Right hindlimb (tissue), 1 donor: ENCODE measurements at places on chromosomes 16 and 17.
A peak's percentile ranks its signal among the peaks of the same experiment; 100 is the strongest.

DNA sequence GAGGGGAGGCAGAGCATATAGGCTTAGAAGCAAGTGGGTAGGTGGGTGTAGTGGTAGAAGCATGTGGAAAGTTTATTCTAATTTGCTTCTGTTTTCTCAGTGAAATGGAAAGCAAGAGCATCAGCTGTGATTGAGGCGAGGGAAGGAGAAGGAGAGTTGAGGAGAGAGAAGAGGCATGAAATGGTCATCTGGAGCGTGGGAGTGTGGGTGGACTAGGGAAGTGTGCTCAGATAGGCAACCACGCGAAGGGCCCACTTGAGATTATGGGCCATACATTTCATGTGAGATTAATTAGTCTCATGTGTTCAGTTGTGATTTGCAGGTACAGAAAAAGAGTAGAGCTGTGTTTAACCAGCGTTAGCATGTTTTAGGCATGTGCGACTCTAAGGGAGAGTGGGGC, 20.8 kb upstream of the CDC6 start:
- no peak for DNase-seq

- DNase-seq: no peak
Observed at GRCh38 chr17:55414983-55415382, 6.7 kb downstream of the MMD start.

DNA sequence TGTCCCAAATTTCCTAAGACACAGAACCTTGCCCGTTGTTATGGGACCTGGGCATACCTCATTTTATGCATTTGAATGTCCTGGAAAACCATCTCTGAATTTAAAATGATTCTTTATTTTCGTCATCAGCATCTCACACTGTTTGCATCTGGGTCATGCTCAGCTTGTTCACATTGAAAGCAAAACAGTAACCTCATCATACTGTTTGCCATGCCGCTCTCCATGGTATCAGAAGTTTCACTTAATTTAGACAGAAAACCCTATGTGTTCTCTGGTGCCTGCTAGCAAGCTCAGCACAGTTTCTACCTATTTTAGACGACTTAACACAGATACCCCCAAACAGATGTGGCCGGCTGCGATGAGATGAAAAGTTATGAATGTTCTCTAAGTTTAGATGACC, 292.1 kb downstream of the SNX29 start:
- no peak for DNase-seq

DNA sequence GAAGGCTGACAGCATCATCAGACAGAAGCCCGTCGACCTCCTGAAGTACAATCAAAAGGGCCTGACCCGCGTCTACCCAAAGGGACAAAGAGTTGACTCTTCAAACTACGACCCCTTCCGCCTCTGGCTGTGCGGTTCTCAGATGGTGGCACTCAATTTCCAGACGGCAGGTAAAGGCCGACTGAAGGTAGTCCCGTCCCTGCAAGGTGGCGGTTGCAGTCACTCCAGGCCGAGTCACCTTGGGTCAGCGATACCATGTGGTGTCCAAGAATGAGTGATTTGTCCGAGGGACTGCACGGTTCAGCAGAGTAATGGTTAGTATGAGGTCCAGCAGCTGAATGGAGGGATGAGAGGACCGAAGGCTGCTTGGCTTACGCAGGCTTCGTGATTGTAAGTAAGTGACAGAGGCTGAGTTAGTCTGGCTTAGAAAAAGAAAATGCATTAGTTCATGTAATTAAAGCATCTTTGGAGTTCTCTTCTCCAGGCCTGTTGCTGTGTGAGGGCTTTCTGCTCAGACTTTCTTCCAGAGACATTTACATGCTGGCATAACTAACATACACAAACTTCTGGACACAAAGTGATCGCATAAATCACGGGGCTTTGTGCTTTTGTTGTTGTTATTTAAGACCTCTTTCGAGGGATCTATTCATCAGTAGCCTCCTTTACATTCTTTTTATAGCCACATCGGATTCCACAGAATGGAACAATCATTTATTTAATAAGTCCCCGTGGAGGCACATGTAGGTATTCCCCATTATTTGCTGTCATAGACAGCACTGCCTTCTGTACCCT, 74.9 kb downstream of the SDR42E1 start:
- DNase-seq: no peak

- DNase-seq: no peak
Observed at GRCh38 chr17:78986649-78987328, 7.1 kb upstream of the LGALS3BP start.

GRCh38 chr17:19368229-19368628, 5.7 kb upstream of the B9D1 start:
- DNase-seq: no peak

DNA sequence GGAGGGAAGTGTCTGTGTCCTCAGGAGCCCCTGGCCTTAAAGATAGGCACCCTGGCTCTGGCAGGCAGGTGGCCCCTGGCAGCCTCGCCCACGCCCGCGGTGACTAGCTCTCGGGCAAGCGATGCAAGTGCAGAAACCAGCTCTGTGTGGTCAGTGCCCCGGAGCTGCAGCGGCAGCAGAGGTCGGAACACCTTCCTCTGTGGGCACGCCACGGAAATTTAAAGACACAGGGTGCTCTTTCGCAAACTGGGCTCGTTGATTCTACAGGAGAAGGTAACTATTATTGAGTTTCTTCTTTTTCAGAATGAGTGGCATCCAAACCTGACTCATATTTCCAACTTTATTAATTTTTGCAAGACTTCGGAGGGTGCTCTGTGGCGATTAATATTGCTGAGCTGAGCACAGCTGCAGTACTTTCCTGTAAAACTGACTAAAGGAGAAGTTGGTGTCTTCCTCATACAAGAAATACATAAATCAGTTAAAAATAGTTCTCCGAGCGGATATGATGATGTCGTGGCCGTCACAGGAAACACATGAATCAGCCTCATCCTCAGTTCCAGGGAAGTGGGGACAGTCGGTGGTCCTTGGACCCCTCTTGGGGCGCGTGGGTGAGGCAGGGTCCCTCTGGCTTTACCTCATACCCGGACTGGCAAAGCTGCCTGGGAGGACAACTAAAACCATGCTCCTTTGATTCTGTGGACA, 120.2 kb downstream of the METRNL start:
- no peak for DNase-seq

DNA sequence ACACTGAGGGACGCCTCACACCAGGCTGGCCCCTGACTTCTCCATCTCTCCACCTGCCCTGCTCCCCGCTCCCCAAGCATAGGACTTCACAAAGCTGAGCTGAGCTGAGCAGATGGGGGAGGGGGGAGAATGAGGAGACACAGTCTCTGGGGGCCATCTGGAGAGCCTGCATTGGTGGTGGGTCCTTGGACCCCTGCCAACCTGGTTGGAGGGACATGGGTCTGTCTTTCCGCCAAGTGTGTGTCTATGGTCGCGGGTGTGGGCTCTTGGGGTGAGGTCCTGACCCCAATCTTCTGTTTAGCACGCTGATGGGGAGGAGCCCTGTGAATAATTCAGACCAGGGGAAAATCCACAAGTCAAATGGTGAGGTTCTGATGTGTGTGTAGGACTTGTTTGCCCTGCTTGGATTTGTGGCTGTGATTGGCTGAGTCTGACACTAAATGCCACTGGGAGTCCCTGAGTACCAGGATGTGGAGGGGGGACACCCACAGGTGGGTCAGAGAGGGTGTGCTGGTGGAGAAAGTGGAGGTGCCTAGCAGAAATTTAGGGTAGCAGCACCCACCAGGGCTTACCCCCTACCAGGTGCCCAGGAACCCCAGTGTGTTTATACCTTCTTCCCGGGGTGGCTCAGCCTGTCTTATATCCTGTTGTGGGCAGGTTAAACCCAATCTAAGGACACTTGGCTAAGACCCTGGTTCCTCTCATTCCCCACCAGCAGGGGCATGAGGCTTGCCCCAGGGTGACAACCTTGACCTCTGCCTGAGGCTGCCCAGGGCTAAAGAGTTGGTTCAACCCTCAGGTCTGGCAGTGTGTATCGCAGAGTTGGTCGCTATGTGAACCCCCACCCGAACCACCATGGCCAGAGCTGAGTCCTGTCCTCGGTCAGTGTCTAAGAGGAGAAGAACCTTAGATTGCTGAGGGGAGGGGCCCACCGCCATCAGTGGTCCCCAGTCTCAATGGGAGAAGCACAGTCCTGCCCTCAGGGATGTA, 2.1 kb downstream of the FMNL1 start:
- no peak for DNase-seq

GRCh38 chr17:8465356-8465755, 29.7 kb downstream of the NDEL1 start:
- DNase-seq: no peak

DNA sequence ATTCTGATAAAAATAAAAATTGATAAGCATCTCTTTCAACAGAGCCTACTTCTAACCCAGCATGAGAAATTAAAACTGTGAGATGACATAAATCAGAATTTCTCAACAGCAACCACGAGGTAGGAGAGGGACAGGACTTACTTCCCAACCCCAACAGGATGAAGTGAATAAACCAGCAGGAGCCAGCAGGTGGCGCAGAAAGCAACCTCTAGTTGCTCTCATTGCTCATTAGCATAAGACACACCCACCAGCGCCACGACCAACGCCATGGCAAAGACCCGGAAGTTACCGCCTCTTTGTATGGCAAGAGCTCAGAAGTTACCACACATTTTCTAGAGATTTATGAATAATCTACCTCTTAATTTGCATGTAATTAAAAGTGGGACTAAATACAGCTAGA, 189.4 kb upstream of the CDH8 start:
- DNase-seq: peak; percentile 37

DNA sequence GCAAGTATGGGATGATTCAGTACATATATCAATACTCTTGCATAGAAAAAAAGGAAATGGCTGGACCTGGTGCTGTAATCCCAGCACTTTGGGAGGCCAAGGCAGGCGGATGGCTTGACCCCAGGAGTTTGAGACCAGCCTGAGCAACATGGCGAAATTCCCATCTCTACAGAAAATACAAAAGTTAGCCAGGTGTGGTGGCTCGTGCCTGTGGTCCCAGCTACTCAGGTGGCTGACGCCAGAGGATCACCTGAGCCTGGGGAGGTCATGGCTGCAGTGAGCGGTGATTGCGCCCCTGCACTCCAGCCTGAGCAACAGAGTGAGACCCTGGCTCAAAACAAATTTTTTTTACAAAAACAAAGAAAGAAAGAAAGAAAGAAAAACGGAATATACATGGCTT, 7.1 kb upstream of the SGF29 start:
- DNase-seq: no peak

GRCh38 chr16:70805787-70806186, 4.8 kb upstream of the VAC14 start:
- no peak for DNase-seq

DNA sequence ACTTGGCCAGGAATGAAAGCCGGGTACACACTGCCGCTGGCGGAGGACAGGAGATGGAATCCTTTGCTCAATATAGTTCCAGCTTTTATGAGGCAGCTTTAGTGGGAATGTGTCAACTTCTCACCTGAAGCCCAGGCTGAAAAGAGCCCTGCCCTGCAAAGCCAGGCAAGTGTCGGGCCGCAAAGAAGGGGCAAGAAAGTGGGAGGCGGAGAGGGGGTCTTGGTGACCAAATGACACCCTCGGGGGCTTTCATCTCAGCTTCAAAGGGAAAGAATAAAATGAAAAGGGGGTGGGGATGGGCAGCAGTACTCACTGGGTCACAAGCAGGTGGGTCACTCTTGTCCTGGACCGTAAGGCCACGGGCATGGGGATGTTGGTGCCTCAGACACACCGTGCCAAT, 62.9 kb downstream of the C16orf95 start:
- DNase-seq: no peak
